GOT3 (cell line): ENCODE measurements at places on chromosomes 16 and 17.

GRCh38 chr17:45428931-45429338 is 3.7 kb downstream of the ARHGAP27 start:
- DNase-seq = no peak

DNA sequence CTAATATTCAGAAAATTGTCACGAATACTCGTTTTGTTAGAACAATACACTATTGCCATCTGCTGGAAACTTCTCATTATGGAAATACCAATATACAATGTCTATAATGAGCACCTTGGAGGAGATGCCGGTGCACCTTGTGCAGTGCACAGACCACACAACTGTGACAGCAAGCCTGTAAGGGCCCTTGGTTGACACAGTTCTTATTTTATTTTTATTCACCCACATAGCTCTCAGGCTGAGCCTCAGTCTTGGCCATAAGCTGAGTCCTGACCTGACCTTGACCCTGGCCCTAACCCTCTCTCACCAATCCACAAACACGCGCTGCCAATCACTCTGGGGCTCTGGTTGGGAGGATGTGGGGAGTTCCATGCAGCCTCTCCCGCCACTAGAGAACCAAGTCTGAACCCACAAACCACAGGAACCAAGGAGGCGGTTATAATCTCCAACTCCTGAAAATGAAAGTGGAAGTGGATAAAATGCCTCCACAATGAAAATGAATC is 7.6 kb downstream of the AIPL1 start:
- no peak for DNase-seq

- no peak for DNase-seq
These were observed 30.7 kb downstream of the SLC43A2 start for GRCh38 chr17:1597861-1598342.

DNA sequence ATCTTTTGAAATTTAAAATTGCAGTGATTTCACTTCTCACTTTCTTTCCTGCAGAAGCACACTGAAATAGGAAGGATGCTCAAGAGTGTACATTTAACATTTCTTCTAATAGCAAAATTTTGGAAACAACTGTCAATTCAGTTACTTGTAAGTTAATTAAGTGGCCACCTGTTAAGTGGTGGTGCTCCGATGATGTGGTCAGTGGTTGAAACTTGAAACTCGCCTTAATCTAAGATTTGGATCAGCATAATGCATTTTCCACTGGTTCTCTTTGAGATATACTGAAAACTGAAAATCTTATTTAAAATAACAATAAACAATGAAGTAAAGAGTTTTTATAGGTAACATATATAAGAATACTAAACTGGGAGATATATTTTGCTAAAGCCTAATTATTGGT is 7.0 kb upstream of the MYH8 start:
- no peak for DNase-seq

DNA sequence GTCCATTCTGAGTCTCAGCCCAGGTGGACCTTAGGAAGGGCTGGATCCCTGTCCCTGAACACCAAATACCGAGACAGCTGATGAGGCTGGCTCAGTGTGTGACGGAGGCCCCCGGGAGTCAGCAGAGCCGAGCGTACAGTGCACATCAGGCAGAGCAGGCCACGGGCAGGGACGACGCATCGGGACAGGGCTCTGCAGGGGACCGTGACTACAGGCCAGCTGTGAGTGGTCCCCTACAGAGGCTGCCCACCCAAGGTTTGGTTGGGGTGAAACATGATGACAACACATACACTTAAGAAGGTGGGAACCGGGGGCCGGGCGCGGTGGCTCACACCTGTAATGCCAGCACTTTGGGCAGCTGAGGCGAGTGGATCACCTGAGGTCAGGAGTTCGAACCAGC is 6.4 kb downstream of the CCDC137 start:
- DNase-seq = no peak

DNA sequence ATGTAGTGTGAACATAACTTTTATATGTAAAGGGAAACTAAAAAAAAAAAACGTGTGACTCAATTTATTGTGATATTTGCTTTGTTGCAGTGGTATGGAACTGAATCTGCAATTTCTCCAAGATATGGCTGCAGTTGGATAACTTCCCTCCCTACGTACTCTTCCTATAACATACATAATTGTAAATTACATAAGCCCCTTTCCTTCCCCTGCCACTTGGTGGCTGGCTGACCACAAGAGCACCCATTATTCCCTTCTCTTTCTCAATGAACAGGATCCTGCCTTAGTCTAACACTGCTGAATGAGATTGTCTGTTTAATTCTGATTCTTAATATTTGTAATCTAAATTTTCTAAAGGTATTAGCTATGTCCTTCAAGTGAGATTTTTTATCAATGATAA is 27.8 kb downstream of the CCL4 start:
- no peak for DNase-seq

GRCh38 chr16:54722210-54722676 is 208.4 kb upstream of the IRX5 start:
- no peak for DNase-seq

- DNase-seq = peak; percentile 37
These were observed 22.9 kb upstream of the C16orf87 start for GRCh38 chr16:46853713-46854443.

DNA sequence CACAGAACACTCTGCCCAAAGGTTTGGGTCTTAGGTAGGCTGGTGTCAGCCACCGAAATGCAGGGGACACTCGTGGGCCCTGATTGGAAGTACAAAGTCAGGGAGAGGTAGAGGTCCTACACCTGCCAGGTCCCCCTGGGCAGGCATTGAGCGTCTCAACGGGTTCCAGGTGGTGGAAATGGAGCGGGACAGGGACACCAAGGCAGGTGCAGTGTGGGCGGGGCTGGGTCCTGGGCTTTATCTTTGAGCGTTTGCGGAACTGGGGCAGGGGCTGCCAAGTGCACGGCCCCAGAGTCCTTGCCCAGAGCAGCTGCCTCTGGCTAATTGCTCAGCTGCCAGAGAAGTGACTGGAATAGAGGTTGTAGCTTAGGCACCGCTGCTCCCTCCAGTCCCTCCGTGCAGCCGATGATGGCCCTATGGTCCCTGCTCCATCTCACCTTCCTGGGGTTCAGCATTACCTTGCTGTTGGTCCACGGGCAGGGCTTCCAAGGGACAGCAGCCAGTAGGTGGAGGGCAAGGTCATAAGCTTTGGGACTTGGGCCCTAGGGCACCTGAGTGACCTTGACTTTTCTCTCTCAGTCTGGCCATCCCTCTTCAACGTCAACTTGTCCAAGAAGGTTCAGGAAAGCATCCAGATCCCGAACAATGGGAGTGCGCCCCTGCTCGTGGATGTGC is at the start of gene ZACN:
Gene ZACN (plus strand): TSS at position 323 of the 675 bp plus-strand sequence. CDS start 83 bp downstream, at position 406.
- no peak for DNase-seq

DNA sequence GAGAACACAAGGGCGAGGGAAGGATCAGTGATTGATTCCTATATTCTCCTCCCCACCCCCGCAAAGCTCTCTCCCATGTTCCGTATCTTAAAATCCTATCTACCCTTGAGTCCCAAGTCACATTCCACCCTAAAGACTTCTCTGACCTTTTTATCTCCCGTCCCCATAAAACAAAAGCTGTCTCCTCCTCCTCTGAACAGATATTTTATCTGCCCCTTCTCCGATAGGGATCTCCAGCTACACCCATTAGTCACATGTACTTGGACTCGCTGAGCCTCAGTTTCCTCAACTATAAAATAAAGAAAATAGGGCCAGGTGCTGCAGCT is 12.8 kb downstream of the GGA2 start:
- no peak for DNase-seq

DNA sequence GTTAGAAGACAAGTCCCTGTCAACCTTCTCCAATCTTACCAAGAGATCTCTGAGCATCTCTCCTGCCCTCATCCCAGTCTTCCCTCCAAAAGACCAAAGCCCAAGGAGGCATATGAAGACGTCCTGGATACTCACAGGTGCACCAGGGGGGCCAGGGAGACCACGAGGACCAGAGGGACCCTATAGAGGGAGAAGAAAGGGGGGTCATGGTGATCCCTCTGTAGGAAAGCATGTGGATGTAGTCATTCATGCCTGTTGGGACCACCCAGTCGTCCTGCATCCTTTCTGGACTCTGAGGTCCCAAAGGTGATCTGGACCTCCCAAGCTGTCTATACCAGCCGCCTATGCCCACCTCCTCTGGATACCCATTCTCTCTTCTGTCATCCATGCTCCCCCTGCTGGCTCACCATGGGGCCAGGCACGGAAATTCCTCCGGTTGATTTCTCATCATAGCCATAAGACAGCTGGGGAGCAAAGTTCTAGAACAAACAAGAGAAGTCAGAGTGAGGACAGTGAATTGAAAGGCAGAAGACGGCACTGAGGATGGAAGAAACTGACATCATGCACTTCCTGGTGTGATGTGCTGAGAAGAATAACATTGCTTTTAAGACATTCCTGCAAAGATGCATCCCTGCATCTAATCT is 3.3 kb downstream of the COL1A1 start:
- DNase-seq = no peak

- no peak for DNase-seq
These were observed 9.8 kb upstream of the MED9 start for GRCh38 chr17:17467016-17467415.

DNA sequence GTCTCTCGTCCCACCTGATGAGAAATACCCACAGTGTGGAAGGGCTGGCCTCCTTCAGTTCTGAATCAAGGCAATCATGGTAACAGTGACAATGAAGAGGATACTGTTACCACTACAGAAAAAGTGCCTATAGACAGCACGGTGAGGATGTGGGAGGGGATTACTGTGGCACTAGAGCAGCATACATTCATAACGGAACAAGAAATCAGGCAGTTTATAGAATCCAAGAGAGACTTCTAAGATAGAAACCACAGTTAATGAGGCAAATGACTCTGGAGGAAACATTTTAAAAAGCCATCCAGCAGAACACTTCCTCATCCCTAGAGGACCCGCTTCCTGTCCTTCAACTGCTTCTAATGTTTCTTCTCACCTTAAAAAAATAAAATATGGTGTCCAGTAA is 2.7 kb downstream of the RUSF1 start:
- DNase-seq = no peak

DNA sequence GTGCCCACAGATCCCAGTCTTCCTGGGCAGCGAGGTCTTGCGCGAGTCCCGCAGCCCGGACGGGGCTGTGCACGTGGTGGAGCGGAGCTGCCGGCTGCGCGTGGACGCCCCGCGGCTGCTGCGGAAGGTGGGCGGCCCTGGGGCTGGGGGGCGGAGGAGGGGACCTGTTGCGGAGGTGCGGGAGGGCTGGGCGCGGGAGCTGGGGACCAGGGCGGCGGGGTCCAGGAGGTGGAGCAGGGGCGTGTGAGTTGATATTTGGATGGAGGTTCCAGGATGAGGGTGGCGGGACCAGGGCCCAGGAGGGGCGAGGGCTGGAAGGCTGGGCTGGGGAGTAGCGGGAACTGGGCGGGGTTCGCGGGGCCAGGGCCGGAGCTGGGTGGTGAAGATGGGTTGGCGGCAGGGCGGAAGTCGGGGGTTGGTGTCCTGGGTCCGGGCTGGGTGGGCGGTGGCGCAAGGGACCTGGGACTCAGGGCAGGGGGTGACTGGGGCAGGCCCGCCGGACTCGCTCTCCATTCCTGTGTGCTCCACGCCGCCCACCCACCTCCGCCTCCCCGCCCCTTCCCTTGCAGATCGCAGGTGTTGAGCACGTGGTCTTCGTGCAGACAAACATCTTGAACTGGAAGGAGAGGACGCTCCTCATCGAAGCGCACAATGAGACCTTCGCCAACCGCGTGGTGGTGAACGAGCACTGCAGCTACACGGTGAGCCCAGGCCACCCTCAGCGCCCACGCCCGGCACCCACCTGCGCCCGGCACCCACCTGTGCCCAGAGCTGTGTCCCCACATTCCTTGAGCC is 29.6 kb downstream of the SEC14L5 start:
- no peak for DNase-seq

GRCh38 chr16:84463221-84463620 is 41.2 kb downstream of the MEAK7 start:
- no peak for DNase-seq

GRCh38 chr16:58487566-58488351 is 12.2 kb upstream of the NDRG4 start:
- peak; percentile 10 for DNase-seq

- DNase-seq = no peak
These were observed 152.6 kb upstream of the CACNG5 start for GRCh38 chr17:66682283-66682682.

DNA sequence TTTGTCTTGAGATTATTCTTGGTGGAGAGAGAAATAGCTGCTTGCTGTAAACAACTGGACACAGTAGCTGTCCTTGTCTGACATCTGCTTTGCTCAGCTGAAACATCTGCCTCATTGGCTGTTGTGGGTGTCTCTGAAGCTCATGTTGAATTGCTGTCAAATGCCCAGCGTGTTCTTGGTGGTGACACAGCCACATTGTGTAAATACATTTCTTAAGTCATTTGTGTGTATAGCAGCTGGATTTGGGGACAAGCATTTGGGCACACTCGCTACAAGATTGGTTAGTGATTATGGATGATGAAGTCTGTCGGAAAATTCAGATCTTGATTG is 5.3 kb downstream of the FAM234A start:
- DNase-seq = no peak

- no peak for DNase-seq
These were observed 51.3 kb downstream of the NEUROD2 start for GRCh38 chr17:39556423-39556822.
